ENCODE measurements at places on chromosomes 1 and 21. TPM values are rescaled to one million over a fixed set of nuclear protein-coding genes. Genes with fewer than 3 reads are reported as not detected.

DNA sequence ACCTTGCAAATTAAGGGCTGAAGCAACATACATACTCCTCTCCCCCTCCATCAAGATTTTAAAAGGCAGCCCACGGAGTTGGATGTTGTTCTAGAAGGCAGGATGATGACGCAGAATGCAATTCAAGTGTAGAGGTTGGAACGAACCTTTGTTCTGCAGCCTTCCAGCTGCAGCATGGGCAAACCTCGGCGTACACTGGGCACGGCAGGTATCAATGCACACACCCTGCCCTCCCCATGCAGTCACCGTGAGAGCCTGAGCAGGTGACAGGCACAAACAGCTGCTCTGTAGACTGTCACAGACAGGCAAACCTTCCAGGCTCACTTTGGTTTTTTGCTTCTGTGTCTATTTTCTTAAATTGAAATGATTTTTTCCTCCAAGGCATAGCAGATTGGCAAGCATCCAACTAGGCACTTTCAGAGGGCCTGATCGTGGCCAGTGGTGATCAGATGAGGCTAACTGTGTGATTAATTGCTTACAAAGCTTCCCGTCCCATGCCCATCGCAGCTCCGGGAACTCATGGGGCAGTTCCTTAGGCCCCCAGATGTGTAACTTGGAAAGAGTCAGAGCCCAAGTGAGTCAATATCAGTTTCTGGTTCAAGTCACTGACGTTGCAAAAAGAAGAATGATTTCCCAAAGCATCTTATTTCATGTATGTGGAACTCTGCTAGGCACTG, 82.3 kb downstream of the ITPKB start:
- DNase-seq: no peak

DNA sequence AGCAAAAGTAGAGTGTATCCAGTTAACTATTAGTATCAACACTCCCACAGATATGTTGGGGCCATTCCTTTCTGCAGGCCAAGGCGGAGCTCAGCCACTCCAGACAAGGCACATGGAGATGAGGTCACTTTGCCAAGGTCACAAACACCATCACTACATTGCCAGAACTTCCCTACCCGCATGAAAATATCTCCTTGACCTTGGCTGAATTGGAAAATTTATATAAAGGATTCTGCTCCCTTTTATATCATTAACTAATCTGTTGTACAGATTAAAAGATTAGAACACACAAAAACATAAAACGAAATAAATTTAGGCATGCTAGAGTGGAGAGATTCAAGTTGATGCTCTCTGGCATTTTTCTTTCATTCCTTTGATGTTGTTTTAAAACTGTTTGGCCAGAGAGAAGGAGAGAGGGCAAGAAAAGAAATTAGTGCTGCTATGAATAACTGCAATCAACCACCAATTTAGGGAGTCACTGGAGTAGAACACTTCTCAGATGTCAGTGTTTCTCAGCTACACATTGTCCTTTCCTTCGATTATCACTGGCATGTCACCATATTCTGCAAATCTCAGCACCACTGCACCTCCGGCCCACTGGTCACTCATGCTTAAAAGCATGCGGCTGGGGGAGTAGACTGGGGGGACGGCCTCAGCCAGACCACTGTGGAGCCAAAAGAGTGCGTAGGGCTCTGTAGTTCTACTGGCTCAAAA, 78.7 kb upstream of the ATP1B1 start:
- no peak for DNase-seq

GRCh38 chr1:161946071-161946987, 77.3 kb downstream of the OLFML2B start:
- no peak for DNase-seq

DNA sequence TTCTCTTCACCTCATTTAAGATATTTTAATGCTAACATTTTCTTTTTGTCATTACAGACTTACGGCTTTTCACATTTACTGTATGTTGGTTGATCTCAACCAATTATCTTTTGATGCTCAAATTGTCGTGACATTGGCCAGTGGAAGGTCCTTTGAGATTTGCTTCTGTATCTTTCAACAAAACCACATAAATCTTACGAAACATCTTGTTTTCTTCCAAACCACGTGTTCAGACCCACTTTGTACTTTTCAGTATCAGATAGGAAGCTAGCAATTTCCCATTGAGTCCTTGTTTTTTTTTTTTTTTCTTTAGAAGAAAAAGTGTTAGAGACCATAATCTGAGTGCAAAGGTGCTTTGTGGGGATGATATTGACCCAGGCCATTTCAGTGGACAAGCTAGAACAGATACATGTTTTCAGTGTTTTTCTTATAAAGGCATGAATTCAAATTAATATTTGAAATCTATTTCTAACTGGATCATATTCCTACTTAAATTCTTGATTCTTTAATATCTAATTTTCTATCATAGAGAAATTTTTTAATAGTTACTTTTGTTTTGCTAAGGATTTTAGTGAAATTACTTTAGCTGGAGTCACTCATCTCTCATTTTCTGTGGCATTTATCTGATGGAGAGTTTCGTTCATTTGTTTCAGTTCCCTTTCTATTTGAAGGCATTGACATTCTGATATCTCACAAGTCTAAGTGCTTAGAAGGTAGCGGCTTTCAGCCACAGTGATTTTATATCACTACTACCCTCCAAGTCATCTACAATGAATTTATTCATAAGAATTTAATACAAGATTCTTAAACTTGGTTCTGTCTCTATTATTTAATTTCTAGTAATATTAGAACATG, 26.7 kb downstream of the ATG4C start:
- DNase-seq: no peak

- no peak for DNase-seq
Observed at GRCh38 chr21:41653243-41653953, 113.5 kb downstream of the RIPK4 start.

DNA sequence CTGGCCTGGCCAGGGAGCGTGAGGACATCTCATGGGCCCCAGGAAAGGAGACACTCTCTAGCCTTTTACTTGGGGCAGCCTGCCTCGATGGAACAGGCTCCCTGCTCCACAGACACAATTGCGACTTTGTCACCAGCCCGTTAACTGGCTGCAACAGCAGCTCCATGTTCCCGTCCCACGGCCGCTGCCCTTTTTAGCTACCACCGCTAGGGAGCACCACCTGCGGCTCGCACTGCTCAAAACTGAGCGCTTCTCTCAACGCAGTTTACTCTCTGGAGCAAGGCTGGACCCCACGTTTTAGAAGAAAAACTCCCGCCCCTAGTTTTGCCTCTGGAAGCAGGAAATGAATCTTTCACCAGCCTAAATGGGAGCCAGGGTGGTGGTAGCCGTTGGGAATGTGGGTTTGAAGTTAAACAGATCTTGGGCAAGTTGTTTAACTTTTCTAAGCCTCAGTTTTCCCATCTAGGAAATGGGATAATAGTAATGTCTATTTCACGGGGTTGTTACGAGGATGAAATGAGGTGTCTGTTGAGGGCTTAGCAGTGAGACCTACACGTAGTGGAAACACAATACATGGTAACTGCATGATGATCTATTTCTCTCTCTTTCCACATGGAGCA, 3.5 kb upstream of the LRRC38 start:
- DNase-seq: no peak

- DNase-seq: no peak
Observed at GRCh38 chr1:78355656-78356055, 135.1 kb upstream of the PTGFR start.

GRCh38 chr1:159902541-159902940, 2.6 kb upstream of the CFAP45 start:
- DNase-seq: no peak

DNA sequence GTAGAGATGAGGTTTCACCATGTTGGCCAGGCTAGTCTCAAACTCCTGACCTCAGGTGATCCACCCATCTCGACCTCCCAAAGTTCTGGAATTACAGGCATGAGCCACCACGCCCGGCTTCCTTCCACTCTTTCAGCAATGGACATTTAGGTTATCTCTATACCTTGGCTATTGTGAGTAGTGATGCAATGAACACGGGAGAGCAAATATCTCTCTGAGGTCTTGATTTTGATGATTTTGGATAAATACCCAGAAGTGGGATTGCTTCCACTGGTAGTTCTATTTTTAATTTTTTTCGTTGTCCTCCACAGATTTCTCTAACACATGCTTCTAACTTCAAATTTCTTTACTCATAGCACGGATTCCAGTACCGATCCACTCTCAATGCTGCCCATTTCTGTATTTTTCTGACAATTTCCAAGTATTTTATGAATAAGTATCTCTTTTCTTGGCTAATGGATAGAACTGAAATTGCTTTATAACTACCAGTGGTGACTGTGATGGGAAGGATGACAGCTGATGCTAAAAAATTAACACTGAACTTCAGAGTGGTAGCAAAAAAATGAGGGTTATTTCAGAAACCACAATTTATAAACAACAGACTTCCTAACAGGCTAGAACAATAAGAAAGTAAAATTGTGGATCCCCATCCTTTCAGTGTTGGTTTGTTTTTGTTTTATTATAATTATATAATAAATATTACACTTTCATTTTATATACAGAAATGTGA, 327.5 kb upstream of the RUNX1 start:
- no peak for DNase-seq

- no peak for DNase-seq
Observed at GRCh38 chr21:19830446-19830845, 1167.8 kb upstream of the NCAM2 start.

DNA sequence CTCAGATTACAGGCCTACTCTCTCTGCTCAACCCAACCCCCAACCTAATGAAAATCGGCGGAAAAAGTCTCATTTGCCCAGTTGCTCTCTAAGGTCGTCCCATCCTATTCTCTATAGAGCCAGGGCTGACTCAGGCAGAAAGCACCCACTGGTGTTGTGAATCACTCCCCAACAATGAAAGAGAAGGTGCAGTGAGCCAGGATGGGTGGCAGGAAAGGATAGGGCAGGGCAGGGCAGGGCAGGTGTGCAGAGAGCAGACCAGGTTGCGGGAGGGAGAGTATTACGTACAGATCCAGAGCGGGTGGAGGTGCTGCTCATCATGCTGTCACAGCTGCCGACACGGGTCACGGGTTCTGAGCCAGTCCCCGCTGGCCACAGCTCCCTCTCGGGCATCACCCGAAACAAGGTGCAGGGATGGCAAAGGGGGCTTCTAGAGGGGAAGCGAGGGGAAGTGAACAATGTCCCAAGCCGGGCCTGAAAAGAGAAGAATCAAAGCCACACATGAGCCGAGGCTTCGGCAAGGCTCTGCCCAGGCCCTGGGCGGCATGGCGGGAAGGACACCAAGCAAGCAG, 5.3 kb downstream of the C1orf116 start:
- no peak for DNase-seq

- DNase-seq: no peak
Observed at GRCh38 chr1:59672851-59673572, 141.7 kb upstream of the HOOK1 start.

DNA sequence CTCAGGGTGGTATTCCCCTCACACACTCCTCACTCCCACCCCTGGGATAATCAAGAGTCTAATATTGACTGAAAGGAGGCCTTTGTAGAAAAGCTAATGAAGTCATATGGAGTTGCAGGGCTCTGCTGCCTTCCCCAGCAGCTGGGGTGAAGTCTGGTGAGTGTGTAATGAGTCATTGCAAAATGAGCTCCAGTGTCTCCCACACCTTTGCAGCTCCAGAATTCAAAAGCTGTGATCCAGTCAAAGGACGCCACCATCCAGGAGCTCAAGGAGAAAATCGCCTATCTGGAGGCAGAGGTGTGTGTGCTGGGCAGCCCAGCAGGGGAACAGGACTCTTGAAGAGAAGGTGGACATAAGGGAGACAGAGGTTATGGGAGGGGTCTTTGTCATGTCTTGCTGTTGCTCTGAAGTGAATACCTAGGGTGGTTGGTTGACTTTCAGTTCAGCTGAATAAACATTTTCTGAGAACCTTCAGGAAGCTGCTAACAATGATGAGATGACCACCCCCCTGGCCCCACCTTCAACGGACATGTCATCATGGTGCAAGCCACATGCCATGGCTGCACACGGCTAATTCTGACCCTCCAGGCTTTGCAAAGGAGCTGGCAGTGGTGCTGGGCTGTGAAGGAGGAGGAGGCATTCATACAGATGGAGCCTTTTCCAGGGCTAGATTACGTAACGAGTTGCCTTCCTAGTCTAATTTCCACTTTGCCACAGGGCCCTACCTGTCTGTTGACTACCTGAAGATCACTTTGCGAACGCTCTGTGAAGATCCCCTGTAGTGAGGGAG, 32.2 kb upstream of the SNX27 start:
- DNase-seq: no peak

- DNase-seq: peak; percentile 59
Observed at GRCh38 chr1:31593770-31594632, 17.7 kb downstream of the TINAGL1 start.

- DNase-seq: no peak
Observed at GRCh38 chr21:42737951-42738590, 84.7 kb downstream of the PDE9A start.

DNA sequence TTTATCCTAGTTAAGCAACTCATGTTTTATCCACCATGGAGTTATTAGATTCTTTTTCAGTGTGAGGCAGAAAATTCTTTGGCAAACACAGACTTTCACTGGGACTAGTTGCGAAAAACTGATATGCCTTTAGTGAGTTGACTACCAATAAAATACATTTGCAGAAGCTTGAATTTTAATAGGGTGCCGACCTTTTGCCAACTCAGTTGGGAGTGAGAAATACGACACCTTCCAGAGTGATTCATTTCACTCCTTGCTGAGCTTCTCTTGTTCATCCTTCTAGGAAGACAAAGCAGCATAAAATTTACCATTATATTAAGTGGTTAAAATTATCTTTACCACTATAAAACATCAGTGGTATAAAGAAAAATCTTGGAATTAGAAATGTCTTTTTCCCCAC, 1.2 kb upstream of the KRTAP23-1 start:
- DNase-seq: no peak

- peak; percentile 23 for DNase-seq
Observed at GRCh38 chr1:203702130-203702577, 62.8 kb upstream of the LAX1 start.

GRCh38 chr1:201309416-201309815, 26.1 kb downstream of the PKP1 start:
- peak; percentile 83 for DNase-seq

DNA sequence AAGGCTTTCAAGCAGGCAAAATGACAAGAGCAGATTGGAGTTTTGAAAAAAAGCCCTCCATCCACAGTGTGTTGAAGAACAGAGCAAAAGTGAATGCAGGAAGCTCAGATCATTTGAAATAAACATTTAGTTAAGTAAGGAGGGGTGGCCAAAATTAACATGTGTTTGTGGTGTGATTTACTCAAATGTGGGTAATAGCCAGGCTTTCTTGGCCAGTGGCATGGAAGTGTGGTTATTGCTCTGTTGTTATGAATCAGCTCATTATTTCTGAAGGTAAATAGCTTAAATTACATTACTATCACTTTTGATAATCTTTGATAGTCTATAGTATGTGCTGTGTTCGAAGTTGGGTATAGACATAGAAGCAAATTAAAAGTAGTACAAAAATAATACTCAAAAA, 485.9 kb downstream of the LMO4 start:
- DNase-seq: no peak

Gene FCAMR
- not detected for total RNA-seq

Gene NPHS2
- total RNA-seq: not detected

Gene ADGRB2
- 2.2 TPM for total RNA-seq

Gene SNRPE
- 23.7 TPM for total RNA-seq

Gene HSD11B1
- total RNA-seq: 6.4 TPM

Gene REN
- total RNA-seq: not detected

Gene OR14A16
- not detected for total RNA-seq

Gene SYDE2
- total RNA-seq: 5.6 TPM

Gene FCGR2B
- 9.4 TPM for total RNA-seq

Gene SLC45A3
- 0.76 TPM for total RNA-seq

Gene KRTAP21-2
- total RNA-seq: not detected

Gene TIE1
- 21.8 TPM for total RNA-seq

All from gastrocnemius medialis (tissue), 4 donors.